Aorta (tissue), 5 donors: ENCODE measurements at places on chromosomes 2 and 18.

DNA sequence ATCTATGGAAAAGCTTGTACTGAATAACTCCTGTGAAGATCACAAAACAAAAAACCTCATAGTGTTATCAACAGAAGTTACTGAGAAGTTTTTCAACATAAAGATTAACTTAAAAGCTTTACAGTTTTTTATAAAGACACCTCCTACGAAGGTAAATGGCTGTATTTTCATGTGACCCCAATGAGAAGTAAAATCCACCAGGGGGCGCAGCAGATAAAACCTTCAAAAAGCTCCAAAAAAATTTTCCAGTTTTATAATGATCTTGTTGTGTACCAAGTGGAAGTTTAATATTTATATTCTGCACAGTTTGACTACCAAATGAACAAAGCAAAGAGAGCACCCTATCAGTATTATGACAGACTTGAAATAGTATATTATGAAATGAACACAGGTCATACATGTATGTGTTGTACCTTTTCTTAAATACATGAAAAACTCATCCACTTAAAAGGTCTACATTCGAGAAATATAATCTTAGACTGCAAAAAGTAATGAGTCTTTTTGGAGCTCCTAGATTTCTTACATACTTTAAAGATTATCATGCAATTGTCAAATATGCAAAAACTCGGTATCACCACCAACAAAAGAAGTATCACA, 38.5 kb downstream of the PNO1 start:
- no peak for DNase-seq

DNA sequence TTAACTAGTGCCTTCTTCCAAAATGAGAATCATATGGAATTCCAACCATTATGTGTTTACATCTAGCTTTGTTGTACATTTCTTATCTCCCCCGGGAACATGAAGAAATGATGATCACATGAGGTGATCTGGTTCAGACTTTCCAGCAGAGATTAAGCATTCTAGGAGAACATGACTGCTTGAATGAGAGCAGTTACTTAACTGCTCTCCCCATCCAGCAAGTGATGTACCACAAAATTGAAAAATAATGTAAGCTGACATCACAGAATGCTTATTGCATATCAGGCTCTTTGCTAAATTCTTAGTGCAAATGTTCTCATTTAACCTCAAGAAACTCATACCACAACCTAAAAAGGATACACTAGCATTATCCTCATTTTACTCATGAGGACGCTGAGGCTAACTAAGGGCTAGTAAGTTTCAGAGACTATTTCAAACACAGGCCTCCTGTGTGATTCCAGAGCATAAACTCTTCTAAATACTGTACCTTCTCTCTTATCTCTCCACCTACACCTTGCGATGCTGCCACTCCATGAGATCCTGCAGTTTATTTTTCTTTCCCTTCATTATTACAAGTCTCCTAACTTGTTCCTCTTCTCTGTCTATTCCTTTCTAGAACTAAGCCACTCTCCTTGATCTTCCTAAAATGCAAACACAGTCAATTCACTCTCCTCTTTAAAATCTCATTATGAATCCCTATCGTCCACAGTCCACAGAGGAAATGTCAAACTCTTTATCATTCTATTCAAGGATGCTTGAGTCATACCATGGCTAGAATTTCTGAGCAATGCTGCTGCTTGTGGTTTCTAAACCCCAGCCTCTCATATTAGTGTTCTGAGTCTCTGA, 1224.8 kb upstream of the ZEB2 start:
- no peak for DNase-seq

GRCh38 chr18:21386523-21387240, 144.7 kb downstream of the GREB1L start:
- DNase-seq = no peak

DNA sequence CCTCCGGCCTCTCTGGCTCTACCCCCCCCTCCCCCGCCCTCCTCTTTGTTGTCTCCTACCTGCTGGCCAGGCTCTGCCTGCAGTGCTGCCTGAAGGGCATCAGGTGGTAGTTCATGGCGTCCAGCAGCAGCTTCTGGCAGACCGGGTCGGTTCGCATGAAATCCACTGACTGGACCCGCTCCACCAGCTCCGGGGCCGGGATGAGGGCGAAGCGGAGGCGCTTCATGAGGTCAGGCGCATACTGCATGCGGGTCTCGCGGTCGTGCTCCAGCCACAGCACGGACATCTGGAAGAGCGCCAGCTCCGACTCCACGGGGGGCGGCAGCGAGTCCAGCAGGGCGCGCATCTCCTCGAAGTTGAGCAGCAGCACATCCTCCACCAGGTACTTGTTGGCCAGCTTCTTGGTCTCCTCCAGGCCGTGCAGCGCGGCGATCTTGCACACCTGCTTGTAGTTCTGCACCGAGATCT, 3.2 kb downstream of the KLHL14 start:
- DNase-seq = no peak

DNA sequence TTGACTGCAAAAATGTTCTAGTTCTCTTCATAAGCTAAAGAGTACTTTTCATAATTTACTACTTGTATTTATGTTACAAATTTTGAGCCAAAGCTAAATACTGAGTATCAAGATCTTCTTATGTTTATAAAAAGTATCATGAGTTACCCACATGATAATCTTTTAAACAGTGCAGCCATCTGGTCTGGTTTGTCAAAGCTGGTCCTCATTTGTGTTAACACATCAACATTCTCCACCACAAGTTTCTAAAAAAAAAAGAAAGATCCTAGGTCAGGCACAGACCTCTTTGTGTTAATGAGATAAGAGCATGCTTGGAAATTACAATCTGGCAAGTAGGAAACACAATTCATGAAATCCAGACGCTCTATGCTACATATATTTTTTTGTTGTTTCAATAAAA, 75.5 kb upstream of the FRZB start:
- no peak for DNase-seq

DNA sequence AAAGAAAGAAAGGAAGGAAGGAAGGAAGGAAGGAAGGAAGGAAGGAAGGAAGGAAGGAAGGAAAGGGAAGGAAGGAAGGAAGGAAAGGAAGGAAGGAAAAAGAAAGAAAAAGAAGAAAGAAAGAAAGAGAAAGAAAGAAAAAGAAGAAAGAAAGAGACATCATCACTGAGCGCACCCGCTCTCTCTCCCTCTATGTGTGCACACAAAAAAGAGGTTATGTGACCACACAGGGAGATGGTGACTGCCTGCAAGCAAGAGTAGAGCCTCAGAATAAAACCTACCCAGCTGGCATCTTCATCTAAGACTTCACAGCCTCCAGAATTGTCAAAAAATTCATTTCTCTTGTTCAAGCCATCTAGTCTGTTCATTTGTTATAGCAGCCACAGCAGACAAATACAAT, 1307.4 kb upstream of the ACVR2A start:
- no peak for DNase-seq

- DNase-seq = no peak
Measured at GRCh38 chr2:27849558-27850205, 40.5 kb downstream of the RBKS start.

GRCh38 chr2:54941248-54941984, 108.8 kb downstream of the RTN4 start:
- DNase-seq = no peak

GRCh38 chr2:138183705-138184104, 219.4 kb downstream of the HNMT start:
- DNase-seq = no peak

- no peak for DNase-seq
Measured at GRCh38 chr2:181642086-181642485, 14.8 kb downstream of the CERKL start.

DNA sequence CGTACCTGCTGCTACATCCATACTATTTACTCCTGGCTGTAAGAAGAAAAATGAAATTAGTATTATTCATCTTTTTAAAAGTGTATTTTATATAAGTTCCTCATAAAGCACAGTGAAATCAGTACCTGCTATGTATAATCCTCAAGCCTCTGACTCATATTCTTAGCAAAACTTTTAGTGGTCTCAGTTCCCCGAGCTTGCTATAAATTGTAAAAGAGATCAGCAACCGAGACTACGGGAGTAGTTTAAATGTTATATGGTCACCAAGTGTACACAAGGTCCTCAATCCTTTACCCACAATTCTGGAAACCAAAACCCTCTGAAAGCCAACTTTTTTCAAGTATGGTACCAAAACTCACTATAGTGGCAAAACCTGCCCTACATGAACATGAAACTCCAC, 24.2 kb downstream of the PRPF40A start:
- DNase-seq = no peak

- no peak for DNase-seq
Measured at GRCh38 chr2:9478526-9478925, 4.2 kb downstream of the IAH1 start.

- peak; percentile 92 for DNase-seq
Measured at GRCh38 chr2:29921560-29921915, at the start of gene ALK. Gene ALK, minus strand, starts transcription at chr2:29921586. Its CDS starts 927 bp downstream, at chr2:29920659.

GRCh38 chr18:49031511-49032188, 80.9 kb upstream of the SMAD7 start:
- DNase-seq = peak; percentile 74

DNA sequence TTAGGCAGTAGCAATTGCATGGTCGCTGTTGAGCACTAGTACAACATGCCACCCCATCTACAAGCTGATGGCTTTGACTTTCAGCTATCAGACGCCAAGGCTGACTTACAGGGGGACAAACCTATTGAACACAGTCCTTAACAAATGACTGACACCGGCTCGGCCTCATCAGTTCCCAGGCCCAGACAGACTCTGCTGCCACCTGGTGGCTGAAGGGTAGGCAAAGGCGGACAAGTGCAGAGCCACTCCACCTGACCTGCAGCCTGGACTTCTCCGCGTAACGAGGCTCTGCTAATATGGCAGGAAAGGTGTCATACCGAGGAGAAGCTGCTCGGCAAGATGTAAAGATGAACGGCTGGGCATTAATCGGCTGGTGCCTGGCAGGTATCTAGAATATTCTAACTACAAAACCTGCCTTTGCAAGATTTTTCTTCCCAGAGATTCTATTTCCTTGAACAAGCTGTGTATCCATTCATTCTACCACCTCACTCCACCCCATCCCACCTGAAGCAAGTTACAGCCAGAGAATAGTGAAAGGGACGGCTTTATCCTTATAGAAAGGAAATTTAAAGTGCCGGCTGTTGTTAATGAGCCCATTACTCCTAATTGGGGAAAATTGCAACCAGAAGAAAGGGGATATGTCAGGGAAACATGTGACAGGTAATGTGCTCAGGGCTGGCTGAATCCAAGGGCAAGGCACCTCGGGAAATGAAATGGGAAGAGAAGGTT, 67.4 kb downstream of the STEAP3 start:
- DNase-seq = peak; percentile 82
